ENCODE measurements at places on chromosomes 2 and 18. TPM values are rescaled to one million over a fixed set of nuclear protein-coding genes. Genes with fewer than 3 reads are reported as not detected.

The RNF152 gene
- total RNA-seq: 0.13 TPM

The ADRA2B gene
- total RNA-seq: 0.14 TPM

The DGKD gene
- 50.3 TPM for total RNA-seq

The ATF2 gene
- total RNA-seq: 16.8 TPM

The NETO1 gene
- not detected for total RNA-seq

The DNAH7 gene
- total RNA-seq: 1.0 TPM

The RAB17 gene
- 0.32 TPM for total RNA-seq

All from A549 treated with dexamethasone at 1 μM for 4 hours (cell line).